SK-MEL-5 (cell line): ENCODE measurements at places on chromosomes 1 and 21.

- DNase-seq, result no peak
Measured at GRCh38 chr1:226671277-226671676, 67.8 kb downstream of the ITPKB start.

- DNase-seq, result peak; percentile 55
Measured at GRCh38 chr1:6052543-6053205, 7.0 kb downstream of the KCNAB2 start.

- no peak for DNase-seq
Measured at GRCh38 chr21:43835861-43836260, 29.2 kb upstream of the AGPAT3 start.

DNA sequence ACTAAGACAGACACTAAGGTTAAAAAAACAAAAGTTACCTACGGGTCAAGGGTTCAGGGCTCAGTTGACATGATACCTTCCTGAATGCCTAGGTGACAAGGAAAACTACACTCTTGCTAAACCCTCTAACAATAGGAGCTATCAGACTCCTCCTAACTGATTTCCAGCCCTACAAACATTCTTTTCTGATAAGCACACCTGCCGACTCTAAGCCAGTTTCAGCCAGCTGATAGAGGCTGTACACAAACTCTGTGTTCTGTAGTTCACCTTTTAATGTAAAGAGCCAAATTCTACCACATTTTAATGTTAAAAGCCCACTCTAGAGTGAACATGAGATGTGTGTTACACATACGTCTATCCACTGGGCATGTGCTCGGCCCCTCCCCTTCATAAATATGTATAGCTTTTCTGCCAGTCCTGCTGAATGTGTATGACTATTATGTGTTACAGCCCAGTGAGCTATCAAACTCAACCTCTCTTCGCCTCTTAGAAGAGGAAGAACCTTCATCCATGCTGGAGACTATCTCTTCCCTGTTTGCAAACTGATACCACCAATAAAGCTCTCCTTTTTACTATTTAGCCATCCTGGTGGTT, 40.0 kb upstream of the FAM163A start:
- DNase-seq, result no peak

DNA sequence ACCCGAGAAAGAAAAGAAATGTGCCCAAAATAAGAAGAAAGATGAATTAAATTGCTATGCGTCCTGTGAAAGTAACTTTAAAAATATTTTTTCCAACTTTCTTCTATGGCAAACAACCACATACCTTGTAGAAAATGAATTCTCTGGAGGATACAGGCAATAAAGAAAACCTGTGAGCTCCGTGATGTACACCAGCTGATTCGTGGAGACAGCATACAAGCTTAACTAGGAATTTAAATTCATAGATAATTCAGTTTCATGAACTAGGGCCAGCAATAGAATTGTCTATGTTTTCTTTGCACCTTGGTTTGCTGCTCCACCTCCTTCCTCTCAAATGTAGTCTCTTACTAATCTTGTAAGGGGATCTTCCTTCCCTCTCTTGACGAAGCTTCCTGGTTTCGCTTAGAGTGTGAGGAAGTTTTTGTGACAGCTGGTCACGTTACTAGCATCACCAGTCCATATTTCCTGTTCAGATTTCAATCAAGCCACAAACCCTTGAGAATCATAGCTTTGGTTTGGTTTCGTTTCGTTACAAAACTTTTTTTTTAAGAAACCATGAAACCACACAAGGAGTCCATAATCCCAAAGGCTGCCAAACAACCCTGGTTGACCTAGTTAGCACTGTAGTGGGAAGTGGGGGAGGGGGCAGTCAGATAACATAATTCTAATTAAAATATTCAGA, 35.8 kb downstream of the GREM2 start:
- DNase-seq, result peak; percentile 93

- no peak for DNase-seq
Measured at GRCh38 chr1:212235857-212236256, 49.4 kb upstream of the PPP2R5A start.

DNA sequence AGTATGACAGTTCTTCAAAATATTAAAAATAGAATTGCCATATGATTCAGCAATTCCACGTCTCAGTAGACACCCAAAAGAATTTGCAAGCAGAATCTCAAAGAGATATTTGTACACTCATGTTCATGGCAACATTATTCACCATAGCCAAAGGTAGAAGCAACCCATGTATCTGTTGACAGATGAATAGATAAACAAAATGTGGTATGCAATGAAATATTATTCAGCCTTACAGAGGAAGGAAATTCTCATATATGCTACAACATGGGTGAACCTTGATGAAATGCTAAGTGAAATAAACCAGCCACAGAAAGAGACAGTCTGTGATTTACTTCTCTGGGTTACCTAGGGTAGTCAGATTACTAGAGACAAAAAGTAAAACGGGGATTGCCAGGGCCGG, 47.0 kb downstream of the NAV1 start:
- DNase-seq, result no peak

DNA sequence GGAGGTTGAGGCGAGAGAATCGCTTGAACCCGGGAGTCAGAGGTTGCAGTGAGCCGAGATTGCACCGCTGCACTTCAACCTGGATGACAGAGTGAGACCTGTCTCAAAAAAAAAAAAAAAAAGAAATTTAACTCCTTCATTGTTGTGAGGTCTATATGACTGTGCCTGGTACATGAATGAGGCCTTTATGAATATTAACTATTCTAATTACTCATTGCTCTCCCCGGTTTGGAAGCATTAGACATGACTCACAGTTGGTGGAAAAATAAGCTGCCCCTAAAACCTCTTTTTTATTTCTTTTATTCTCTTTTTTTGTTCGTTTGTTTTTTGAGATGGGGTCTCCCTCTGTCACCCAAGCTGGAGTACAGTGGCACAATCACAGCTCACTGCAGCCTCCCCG, 3.3 kb downstream of the NPPB start:
- no peak for DNase-seq

- no peak for DNase-seq
Measured at GRCh38 chr1:74895411-74895810, 162.5 kb downstream of the TYW3 start.

- DNase-seq, result no peak
Measured at GRCh38 chr21:45599146-45599581, 44.4 kb upstream of the PCBP3 start.

DNA sequence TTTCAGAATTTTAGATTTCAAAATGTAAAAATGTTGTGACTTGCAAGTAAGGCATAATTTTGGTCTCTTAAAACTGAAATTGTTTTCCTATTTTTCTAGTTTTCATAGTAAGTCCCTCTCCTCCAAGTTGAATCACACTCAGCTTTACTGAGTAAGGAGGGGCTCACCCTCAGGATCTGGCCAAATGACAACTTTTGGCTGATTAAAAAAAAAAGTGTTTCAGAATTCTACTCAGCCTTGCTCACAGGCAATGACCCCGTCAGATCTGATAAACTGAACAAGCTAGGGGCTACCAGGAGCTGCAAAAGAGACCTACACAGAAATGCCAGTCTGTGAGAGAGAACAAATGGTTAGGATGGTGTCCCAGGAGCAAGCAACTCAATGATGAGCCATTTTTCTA, 159.8 kb downstream of the PBX1 start:
- DNase-seq, result no peak

GRCh38 chr21:31222142-31222541, 121.9 kb downstream of the TIAM1 start:
- no peak for DNase-seq

DNA sequence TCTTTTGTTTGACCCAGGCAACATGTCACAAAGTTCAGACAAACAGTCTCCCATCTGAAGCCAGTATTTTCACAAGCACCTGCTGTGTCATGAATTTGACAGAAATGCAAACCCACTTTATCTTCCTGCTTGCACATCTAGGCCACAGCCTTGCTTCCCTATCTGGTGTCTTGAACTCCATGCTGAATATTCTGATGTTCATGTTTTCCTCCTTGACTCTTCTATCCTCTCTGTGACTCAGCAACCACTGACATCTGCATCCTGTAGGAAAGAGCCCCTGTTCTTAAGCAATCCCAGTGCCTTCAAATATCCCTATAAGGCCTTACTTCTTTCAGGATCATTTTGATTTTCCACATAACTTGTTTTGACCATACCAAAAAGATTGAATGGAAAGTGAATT, 6.5 kb downstream of the CD55 start:
- DNase-seq, result no peak

DNA sequence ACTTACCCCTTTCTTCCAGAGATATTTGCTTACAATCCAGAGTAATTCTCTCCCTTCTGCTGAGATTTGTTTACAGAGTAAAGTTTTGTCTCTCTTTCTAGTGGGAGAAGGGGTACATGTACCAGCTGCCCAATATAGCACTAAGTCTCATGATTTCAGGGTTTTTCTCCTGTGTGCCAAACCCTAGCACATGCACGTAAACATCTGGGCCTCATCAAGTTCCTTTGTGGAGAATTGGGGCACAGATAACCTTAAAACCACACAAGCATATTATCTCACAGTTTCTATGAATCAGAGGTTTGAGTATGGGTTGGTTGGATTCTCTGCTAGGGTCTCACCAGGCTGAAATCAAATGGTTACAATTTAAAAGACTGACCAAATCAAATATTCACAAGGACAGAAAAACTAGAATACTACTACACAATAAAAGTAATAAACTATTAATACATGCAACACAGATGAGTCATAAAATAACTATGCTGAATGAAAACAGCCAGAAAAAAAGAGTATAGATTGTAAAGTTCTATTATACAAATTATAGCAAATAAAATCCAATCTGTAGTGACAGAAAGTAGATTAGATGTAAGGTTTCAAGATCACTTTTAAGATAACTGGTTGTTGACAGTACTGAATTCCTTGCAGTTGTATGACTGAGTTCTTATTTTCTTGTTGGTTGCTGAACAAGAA, 347.4 kb upstream of the PTBP2 start:
- DNase-seq, result no peak

DNA sequence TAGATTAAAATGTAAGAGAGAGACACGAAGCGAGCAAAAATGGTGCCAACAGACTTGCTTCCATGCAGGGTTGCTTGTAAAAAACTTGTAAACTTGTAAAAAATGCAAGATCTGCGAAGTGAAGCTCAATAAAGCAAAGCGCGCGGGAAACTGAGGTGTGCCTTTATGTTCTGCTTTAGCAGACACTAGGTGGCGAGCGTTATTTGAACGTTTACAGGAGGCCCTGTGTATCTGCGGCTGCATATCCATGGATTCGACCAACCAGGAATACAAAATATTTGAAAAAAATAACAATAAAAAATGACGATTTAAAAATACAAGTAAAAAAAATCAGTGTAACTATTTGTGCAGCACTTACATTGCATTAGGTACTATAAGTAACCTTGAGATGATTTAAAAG, 1.5 kb downstream of the UBE2G2 start:
- peak; percentile 69 for DNase-seq

- DNase-seq, result no peak
Measured at GRCh38 chr1:61083807-61084440, 1.6 kb downstream of the NFIA start.

DNA sequence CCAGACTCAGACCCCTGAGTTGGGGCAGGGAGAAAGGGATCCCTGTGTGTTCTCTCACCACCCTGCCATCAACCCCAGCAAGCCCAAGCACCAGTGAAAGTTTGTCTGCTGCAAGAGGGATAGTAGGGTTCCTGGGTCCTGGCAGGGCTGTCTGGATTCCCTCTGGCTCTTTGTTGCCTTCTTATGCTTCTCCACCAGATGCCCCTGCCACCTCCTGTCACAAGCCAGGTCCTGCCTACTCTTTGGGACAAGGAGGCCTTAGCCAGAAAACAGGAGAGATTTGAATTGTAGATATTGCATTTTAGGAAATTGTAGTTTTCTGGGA, 21.7 kb downstream of the UBE2T start:
- DNase-seq, result no peak

GRCh38 chr1:181014477-181015250, 8.0 kb downstream of the STX6 start:
- DNase-seq, result no peak

DNA sequence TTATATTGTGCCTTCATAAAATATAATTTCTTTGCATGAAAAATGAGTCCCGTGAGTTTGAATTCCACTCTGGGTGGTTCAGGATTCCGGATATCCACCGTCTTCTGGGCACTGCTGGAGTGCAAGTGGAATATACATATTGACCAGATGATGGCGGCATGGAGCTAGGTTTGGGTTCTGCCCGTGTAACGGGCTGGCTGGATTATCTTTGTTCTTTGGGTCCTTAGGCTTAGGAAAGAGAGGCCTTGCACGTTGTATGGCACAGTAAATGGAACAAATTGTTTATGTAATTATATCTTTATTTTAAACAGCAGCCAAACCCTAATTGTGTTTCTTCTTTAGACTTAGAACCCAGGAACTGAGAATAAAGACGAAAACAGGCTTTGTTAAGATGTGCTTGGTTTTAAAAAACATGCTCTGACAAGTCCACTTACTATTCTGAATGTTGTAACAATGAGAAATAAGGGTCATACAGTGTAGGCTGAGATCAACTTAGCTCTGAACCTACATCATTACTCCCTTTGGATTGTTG, 13.5 kb upstream of the ACBD6 start:
- peak; percentile 90 for DNase-seq

DNA sequence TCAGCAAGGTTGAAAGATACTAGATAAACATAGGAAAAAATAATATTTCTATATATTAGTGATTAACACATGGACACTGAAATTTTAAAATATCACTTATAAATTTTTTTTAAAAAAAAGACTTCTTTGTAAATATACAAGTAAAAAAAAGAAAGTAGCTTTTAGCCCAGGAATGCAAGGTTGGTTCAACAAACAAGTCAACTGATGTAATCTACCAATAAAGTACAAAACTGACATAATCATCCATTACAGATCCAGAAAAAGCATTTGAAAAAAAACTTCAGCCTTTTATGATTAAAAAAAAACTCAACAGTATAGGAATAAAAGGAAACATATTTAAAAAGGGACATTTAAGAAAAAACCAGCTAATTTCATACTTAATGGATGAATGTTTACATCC, 48.4 kb downstream of the TRMT1L start:
- no peak for DNase-seq

- DNase-seq, result no peak
Measured at GRCh38 chr1:101928829-101929228, 67.9 kb downstream of the OLFM3 start.

DNA sequence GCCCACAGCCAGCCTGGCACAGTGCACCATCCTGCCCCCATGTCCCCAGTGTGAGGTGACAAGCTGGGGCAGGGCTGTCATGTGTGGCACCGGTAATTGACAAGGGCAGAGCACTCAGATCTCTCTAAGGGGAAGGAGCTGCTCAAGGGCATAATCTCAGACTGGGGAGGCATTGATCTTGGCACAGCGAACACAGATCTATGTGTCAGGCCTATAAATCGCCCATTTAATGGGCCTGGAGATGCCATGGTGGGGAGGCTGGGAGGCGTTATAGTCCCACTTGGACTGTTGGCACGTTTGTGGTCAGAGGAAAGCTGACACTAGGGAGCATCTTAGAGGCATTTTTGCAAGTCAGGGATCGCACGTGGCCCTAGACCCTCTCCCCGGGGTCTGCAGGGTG, 594.1 kb downstream of the PTPRU start:
- no peak for DNase-seq
